ENCODE measurements at places on chromosomes 6 and 20.

DNA sequence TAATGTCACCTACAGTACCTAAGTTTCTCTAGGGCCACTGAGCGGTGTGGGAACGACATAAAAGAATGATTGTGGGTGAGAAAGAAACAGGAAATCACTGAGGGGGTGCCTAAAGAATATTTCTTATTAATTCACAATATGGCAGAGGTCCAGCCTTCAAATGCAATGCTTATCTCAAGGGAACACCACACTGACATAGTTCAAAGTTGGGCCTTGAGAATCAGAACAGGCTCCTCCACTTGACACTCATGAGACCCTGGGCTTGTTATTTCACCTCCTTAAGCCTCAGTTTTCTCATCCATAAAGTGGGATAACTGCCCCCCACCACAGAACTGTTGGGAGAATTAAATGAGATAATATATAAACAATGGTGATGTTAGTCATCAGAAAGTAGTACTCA, 40.4 kb upstream of the ARHGAP18 start:
- no peak for DNase-seq

DNA sequence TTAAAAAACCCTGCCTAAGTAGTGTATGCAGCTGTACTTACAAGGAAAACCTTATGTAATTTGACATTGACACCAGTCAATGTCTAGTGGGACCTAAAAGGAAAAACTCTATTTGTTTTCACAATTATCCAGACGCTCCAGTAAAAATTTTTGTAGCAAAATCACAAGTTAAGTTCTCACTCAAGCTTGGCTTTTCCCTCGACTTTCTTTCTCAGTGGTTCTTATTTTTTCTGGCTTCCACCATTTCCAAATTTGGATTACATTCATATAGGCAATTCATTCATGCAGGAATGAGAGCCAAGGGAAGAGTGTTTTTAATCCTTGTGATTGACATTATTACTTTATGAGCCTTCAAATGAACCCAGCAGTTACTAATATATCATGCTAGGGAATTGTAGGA, 66.0 kb upstream of the ADGRG6 start:
- DNase-seq, result no peak

- DNase-seq, result no peak
These were observed 50.8 kb upstream of the ADGRF5 start for GRCh38 chr6:46972531-46972930.

DNA sequence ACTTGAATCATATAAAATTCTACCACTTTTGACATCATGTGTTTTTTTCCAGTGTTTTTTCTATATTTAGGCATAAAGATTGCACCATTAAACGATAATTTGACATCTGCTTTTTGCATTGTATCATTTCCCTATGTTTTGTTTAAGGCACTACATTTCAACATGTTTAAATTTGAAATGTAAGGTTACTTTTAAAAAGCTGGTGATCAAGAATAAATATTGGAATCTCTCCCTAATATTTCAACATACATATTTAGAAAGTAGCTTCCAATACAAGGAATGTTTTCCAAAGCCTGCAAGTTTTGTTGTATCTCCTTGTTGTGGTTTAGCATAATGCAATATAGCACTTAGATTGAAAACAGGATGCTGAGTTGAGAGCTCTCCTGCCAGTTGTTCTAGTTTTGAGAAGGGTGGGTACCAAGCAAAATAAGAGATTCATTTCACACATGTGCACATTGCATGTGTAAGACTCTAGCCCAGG, 76.5 kb downstream of the SYNJ2 start:
- DNase-seq, result no peak

- DNase-seq, result no peak
These were observed 37.2 kb downstream of the CHMP4B start for GRCh38 chr20:33848391-33848790.

DNA sequence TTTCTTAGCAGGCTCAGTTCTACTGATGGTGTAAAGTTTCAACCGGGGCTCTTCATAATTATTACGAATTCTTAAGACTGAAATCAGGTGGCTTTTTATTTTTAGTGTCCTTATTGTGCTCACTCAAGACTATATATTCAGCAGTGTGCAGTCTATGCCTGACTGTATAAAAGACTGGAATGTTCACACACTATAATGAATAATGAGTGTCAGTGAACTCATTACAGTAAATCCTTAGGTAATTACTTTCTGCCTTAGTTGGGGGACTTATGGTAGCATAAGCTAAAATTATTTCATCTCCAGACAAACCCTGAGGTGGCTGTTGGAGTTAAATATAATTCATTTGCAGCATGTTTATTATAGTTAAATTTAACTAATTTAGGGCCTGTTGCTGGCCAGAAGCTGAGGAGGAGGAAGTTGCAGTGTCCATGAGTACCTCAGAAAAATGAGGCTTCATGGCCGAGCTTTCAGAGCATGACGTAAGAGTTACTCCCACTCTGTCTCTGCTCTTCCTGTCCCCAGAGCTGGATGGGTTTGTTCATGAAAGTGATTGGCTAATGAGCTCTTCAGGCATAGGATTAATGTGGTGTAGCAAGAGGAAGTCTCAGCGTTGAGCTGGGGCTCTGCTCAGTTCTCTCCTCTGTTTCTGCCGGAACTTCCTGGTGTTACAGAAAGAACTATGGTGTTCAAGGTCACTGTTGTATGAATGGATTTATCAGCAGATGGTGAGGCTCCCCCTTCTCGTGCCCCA, 335.7 kb downstream of the NRN1 start:
- DNase-seq, result no peak

- DNase-seq, result no peak
These were observed 194.6 kb downstream of the ZNF217 start for GRCh38 chr20:53399083-53399482.

DNA sequence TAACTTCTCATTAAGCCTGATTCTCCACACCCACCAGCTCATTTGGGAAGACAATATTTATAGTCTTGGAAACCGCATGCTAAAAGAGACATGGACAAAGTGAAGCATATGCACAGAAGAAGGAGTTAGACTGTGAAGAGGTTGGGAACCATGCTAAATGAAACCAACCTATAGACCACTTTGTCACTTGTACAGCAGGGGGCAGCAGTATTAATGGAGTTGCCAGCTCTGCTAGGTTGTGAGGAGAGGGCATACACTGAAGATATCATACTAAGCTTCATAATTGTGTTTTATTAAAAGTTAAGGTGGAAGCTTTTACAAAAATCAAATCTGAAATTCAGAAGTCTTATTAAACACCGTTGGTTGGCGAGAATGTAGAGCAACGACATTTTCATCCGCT, 38.3 kb upstream of the HMGCLL1 start:
- no peak for DNase-seq

DNA sequence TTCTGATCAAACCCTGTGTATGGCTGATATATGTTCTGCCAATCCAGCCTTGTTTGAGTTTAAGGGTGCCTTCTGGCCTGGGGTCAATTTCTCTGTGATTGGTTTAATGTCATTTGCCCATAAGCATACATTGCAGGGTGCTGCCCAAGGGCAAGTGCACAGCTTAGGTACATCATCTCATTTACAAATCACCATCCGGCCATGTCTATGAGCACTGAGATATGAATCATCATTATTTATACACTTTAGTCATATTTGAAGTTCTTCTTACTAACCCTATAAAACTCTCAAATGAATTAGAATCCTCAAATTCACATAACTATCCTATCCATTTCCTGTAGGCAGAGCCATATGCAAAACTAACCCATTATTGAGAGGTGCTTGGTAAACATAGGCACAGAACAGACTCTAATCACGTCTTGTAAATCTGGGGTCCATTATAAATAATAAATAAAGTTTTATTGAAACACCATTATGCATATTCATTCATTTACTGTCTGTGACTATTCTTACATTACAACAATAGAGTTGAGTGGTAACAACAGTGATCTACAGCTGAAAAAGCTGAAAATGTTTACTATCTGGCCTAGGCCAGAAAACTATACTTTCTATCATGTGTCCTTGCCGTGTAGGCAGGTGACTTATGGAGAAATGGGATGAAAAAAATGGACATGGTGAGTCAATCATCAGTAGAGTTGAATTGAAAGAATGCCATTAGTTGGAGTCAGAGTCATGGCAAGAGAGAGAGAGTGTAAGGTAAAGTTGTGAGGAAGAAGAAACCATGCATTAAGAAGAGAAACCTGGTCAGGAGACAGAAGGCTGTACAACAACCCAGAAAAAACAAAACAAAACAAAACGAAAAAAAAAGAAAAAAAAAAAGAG, 25.0 kb downstream of the KCNQ5 start:
- DNase-seq, result no peak

Measured in stimulated activated CD8-positive, alpha-beta memory T cell treated with anti-CD3 and anti-CD28 coated beads, Interleukin-2, amount 100 ng/mL, for 48 hours (primary cell).